ENCODE measurements at places on chromosomes 6 and 20.

- no peak for DNase-seq
These were observed 233.7 kb upstream of the SPTLC3 start for GRCh38 chr20:12775041-12775440.

- DNase-seq, result no peak
These were observed 589.1 kb downstream of the EYS start for GRCh38 chr6:65117817-65118409.

GRCh38 chr20:59837623-59838394, 95.6 kb downstream of the SYCP2 start:
- no peak for DNase-seq

GRCh38 chr6:32118782-32119628, 9.0 kb downstream of the ATF6B start:
- DNase-seq, result peak; percentile 87

- no peak for DNase-seq
These were observed 524.8 kb upstream of the ID4 start for GRCh38 chr6:19312241-19312978.

DNA sequence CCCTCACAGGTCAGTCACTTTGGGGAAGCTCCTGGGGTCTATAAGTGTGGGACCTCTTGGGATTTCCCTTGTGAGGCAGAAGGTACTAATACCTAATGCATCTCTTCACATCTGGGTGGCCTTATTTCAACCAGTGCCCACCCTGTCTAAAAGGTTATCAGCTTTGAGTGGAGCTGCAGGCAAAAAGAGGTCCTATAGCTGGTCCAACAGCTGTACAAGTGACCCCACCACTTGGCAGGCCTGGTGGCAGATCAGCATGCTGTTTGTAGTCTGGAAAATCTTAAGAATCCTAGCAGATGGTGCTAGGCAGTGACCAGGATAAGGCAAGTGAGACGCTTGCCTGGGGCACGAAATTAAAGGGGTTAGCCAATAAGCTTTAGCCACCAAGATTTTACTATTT, 51.6 kb upstream of the GTSF1L start:
- DNase-seq, result no peak

- DNase-seq, result no peak
These were observed 102.4 kb downstream of the COL12A1 start for GRCh38 chr6:75103431-75103830.

GRCh38 chr6:118444796-118445195, 103.3 kb upstream of the PLN start:
- DNase-seq, result no peak

GRCh38 chr6:56193846-56194245, 53.5 kb downstream of the COL21A1 start:
- no peak for DNase-seq

GRCh38 chr6:3290931-3291211, 32.1 kb downstream of the PSMG4 start:
- DNase-seq, result no peak

DNA sequence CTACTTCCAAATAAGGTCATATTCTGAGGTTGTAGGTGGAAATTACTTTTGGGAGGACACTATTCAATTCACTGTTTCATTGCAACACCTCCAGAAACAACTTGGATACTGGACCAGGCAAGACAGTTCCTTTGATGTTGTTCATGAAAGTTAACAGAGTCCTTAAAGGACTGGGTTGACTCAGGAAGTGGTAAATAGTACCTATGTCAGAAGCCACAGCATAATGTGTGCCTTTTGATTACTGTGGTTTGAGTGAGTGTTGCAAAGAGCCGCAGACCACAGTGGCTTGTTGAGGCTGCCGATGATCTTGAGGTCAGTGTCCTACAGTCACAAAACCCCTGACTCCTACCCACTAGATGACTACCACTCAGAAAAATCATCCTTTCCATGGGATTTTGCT, 10.9 kb downstream of the IL20RA start:
- DNase-seq, result no peak

DNA sequence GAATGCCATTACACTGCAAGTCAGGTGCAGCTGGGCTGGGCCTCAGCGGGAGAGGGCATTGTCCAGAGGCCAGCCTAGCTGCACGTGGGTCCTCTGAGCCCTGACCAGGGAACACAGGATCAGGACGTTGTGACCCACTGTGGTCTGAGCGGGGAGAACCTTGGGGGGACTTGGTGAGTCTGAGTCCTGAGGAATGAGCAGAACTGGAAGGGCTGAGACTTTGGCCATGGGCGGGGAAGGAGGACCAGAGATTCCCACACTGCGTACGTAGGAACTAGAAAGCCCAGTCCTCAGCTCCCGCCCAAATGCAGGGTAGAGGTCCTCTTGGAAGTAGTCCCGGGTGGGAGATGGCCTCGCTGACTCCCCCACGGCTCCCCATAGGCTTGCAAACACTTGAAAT, 42.5 kb downstream of the GABRR2 start:
- no peak for DNase-seq

- DNase-seq, result no peak
These were observed 65.7 kb downstream of the ZC2HC1B start for GRCh38 chr6:143929975-143930374.

DNA sequence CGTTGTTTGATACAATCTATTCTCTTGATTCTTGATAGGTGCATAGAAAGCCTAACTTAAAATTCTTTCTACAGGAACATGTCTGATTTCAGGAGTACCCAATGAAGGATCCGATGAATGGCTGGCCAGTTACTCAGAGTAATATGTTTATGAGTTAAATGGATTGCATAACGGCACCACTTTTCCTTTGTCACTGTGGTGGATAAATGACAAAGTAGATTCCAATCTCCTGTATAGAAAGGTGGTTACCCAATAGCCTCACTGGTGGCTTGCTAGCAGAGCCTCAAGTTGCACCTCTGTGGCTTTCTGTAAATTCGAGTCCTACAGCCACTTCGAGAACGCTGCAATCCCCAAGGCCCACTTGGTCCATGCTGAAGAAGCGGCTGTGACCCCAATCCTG, 28.4 kb downstream of the LHFPL5 start:
- no peak for DNase-seq

- DNase-seq, result peak; percentile 43
These were observed 40.8 kb upstream of the MDFI start for GRCh38 chr6:41597246-41598000.

DNA sequence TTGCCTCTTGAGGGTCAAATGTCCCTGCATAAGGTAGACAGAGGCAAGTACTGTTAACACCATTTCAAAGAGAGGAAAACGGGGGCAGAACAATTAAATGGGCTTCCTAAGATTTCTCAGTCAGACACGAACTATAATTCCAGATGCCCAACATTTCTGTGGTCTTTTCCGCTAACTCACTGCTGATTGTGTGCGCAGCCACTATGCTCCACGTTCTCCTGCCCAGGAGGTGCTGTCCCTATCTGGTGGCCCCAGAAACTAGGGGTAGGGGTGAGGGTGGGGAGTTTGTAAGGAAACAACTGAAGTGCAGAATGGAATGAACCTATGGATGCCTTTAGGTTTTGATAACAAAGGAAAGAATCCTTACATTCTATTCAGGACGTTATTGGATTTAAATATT, 86.1 kb upstream of the BACH2 start:
- no peak for DNase-seq

DNA sequence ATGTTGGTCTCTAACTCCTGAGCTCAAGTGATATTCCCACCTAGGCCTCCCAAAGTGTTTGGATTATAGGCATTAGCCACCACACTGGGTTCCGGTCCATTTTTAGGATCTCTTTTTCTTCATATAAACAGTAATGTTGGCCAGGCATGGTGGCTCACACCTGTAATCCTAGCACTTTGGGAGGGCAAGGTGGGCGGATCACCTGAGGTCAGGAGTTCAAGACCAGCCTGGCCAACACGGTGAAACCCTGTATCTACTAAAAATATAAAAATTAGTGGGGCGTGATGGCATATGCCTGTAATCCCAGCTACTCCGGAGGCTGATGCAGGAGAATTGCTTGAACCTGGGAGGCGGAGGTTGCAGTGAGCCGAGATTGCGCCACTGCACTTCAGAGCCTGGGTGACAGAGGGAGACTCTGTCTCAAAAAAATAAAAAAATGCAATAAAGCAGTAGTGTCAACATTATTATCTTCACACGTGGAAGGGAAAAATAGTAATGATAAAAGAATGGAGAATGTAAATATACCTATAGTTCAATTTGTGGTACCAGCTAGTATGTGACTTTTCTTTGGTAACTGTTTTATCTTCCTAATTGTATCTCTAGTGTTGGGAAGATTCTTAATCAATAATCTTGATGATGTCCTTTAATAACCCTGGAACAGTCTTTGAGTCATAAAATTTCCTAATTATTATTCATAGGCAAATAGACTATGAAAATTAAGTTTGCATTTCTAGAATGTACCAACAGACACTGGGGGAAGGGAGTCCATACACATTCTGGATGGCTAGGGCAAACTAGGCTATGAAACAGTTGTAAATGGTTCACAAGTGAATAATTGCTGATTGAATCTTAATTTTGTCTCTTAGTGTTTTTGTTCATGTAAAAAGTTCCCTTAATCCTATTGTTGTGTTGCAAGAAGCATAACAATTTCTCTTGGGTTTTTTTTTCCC, 3.6 kb downstream of the PARD6B start:
- no peak for DNase-seq

GRCh38 chr6:25222006-25222678, 57.0 kb upstream of the CARMIL1 start:
- no peak for DNase-seq

DNA sequence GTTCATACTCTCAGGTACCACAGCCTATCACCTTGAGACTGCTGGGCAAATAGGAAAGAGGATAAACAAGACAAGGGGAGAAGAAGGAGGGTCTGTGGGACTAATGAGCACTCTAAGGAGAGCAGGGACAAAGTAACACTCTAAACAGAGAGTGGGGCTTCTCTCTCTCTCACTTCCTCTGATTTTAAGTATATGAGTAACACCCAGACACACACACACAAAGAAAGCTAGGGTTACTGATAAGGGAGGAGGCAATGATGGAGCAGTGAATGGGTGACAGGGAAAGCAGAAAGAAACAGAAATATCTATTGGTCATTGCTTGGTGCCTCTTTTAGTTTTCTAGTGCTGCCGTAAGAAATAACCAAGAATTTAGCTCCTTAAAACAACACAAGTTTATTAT, 96.2 kb upstream of the RNF217 start:
- DNase-seq, result no peak

DNA sequence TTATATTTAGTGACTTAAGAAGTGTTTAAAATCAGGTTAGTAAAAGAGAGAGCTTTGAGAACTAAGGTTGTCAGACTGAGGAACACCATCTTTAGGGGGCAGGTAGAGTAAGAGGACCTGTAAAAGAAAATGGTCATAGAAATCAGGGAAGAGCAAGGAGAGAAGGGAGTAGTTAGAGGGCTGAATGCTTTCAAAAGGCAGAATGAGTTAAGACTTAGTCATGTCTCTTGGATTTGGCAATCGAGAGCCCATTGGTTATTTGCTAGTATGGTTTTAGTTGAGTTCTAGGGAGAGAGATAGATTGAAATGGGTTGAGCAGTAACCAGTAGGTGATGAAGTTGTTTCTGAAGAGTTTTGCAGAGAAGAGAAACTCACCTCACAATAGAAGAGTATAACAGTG, 51.1 kb downstream of the RALGAPB start:
- DNase-seq, result no peak

- no peak for DNase-seq
These were observed 89.6 kb downstream of the MRAP2 start for GRCh38 chr6:84123186-84123585.

- no peak for DNase-seq
These were observed 191.2 kb upstream of the TCF21 start for GRCh38 chr6:133697666-133698065.
